Activated T-helper 17 cell treated with anti-CD3 and anti-CD28 coated beads, Interleukin-2, amount 50 U/mL, for 72 hours (primary cell): ENCODE measurements at places on chromosomes 4 and X.

- no peak for ATAC-seq
Observed at GRCh38 chr4:145957302-145957701, 18.7 kb upstream of the ZNF827 start.

GRCh38 chrX:433771-434170 lies 47.1 kb upstream of the PPP2R3B start:
- ATAC-seq, result no peak

DNA sequence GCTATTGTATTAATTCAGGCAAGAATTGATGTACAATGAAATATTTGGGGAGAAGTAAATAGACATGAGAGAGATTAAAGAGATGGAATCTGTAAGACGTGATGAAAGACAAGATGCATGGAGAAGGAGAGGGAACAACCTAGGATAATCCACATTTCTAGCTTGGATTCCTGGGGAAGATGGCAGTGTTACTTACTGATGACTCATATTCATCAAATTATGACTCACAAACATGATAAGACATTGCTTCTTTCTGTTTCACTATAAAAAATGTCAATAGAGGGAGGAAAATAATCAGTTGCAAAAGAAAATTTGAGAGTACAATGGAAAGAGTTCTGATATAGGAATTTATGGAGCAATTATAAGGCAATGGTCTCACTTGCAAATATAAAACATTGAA lies 104.1 kb upstream of the BMP3 start:
- ATAC-seq, result no peak

- peak; percentile 77 for ATAC-seq
Observed at GRCh38 chr4:95290702-95291101, 258.1 kb downstream of the UNC5C start.

DNA sequence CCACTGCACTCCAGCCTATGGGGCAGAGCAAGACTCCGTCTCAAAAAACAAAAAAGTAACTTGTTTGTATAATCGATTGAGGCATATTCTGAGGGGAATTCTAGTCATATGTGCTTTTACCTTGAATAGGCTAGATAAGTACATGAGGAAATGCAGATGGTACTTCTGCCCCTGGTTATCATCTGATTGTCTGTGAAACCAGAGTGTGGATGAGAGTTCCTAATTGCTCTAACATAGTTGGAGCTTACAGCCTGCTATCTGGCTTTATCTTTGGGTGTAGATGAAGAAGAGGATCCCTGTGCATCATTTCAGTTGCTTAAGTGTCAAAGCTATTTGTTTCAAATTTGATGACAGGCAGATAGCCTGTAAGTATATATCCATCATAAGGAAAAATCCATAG lies 205.1 kb downstream of the RAPGEF2 start:
- ATAC-seq, result no peak
